ENCODE measurements at places on chromosomes 11 and 22.

DNA sequence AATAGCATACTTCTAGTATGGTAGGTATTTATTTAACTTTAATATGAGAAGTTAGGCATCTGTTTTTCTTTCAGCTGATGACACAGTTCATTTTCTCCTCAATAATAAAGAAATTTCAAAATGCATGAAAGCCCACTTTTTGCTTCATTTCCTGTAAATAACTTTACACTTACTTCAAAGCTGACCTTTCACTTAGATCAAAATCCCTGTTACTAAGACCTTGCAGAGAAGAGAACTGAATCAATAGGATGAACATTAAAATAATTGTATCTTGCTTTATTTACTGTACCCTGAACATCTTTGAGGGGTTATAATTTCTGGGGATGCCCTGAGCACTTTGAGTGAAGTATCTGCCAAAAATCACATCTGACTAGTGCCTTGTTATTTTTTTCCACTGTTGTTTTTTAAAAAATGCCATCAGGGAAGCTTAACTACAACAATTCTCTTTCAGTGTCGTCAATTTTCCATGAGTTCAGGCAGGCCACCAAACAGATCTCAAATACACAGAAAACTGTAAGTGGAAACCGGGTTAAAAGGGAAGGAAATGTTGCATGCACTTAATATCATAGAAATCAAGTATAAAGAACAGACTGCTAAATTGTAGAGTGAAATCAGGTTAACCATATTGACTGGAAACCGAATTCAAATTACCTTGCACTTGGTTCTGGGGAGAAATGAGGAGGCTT lies 206.2 kb downstream of the MAML2 start:
- no peak for DNase-seq

- DNase-seq: no peak
Observed at GRCh38 chr11:105799728-105800462, 190.0 kb downstream of the GRIA4 start.

- DNase-seq: no peak
Observed at GRCh38 chr11:12441231-12441861, 64.0 kb downstream of the PARVA start.

DNA sequence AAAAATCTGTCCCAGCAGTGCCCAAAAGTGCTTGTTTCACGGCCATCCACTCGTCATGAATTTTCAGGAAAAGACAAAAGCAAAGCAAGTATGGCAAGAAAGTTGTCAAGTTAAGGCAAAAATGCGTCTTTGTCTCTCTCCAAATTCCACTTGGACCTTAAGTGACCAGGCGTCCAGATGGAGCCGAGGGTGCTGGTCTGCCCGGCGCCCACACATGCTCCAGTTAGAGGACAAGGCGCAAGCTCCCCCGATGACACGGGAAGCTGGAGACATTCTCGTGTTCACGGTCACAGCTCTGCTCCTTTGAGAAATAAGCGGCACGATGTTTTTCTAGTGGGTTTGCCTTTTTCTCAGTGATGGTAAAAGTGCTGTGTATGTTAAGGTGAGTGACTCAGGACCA lies 219.0 kb downstream of the BRD1 start:
- no peak for DNase-seq

DNA sequence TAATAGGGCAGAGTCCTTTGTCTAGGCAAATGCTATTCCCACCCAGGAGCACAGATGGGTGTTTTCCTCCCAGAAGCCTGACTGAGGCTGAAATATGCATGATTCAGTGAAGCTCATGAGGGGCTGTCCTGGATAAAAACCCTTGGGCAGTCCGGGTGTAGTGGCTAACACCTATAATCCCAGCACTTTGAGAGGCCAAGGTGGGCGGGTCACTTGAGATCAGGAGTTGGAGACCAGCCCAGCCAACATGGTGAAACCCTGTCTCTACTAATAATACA lies 48.6 kb upstream of the LMO2 start:
- no peak for DNase-seq

Measured in cortex of kidney (tissue), 1 donor.